ENCODE measurements at places on chromosomes 3 and 15.

GRCh38 chr3:171878461-171879225 is 35.5 kb downstream of the TMEM212 start:
- DNase-seq: no peak

GRCh38 chr3:110799271-110799670 is 272.3 kb upstream of the NECTIN3 start:
- no peak for DNase-seq

DNA sequence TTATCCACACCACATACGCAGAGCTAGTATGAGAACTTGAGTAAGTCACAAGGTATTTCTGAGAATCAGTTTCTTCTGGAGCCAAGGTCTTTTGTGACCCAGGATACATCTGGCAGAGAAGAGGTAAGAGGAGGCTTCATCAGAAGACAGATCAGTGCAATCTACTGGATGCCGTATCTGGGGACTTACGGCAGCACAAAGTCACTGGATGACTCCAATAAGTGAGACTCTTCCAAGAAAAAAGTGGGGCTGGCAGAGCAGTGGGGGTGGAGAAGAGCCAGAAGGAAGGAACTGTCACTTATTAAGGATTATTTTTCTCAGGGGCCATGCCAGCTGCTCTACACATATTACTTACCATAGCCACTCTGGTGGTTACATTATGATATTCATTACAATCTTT is 31.6 kb upstream of the UBXN7 start:
- DNase-seq: no peak

GRCh38 chr3:149494022-149494758 is 19.7 kb downstream of the TM4SF4 start:
- no peak for DNase-seq

GRCh38 chr15:45118131-45118588 is 4.0 kb downstream of the DUOXA2 start:
- peak; percentile 70 for DNase-seq

DNA sequence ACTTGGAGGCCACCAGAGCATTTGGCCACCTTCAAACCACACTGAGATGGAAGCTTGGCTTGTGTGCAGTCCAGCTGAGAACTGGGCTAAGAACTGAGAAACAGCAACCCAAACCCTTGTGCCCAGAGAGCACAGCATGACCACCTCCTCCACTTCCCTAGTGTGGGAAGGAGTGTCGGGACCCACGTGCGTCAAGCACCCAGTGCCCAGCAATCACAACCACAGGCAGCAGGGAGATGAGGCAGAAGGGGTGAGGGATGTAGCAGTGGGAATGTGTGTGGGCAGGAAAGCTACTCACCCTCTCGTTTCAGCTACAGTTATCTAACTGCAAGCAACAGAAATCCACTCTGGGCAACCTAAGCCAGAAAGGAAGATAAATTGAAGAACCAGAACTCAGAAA is 25.0 kb upstream of the RFTN1 start:
- DNase-seq: no peak

DNA sequence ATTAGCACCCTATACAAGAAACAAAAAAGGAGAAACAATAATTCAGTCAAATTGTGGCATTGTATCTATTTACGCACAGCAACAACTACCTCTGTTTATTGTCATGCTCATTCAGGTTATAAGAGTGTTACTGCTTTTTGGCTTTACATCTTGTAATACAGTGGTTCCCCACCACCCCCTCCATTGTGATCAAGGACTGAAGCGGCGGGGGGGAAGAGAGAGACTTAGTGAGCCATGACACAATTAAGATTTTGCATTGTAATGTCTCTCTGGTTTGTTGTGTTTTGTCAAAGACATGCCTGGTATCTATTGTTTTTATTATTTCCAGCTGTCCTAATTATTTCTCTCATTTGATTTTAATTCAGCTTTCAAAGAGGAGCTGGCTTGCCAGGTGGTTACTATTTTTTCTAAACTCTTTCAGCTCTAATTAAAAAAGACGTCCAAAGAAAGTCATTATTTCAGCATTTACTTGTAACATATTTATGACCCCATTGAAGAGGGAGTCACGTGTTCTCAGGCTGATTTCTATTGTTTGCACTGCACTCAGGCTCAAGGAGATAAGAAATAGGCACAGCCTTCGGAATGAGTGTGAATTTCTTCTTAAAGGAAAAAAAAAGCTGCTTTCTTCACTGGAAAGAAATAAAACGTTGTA is 234.4 kb upstream of the TBL1XR1 start:
- DNase-seq: no peak

GRCh38 chr3:36714343-36715086 is 49.8 kb downstream of the DCLK3 start:
- no peak for DNase-seq

DNA sequence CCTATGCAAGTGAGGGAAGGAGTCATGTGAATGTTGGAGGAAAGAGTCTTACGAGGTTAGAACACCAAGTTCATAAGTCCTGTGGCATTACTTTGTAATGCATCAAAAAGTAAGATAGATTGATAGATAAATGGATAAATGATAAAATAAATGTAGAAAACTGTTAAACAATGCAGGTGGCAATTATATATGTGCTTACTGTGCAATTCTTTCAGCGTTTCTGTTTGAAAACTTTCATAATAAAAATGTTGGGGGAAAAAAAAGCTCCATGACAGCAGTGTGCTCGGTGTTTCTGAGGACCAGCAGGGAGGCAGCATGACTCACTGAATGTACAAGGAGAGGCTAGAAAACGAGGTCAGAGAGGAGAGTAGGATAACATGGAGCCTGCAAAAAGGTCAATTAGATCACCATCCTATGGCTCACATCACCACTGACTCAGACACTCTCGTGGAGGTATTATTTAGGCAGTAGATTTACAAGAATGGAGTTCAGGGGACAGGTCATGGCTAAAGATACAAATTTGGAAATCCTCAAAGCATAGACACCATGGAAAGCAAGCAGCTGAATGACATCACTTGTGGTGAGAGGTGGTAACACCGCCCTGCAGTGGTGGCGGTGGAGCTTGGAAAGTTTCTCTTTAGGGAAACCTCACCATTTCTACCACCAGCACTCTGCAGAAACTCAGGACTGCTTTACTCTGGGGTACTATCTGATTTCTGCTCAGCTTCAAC is 219.8 kb downstream of the CTNNB1 start:
- no peak for DNase-seq

DNA sequence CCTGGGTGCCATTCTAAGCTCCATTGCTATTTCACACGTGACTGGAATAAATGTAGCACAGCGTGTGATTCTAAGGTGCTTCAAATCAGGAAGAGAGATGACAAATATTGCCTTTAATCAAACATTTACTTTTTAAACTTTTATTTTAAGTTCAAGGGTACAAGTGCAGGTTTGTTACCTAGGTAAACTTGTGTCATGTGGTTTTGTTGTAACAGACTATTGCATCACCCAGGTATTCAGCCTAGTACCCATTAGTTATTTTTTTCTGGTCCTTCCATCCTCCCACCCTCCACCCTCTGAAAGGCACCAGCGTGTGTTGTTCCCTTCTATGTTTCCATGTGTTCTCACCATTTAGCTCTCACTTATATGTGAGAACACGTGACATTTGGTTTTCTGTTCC is 510.8 kb downstream of the PLOD2 start:
- DNase-seq: no peak

- no peak for DNase-seq
These were observed 223.4 kb upstream of the CGNL1 start for GRCh38 chr15:57152666-57153539.

GRCh38 chr15:89359471-89360293 is 25.1 kb upstream of the POLG start:
- no peak for DNase-seq

- no peak for DNase-seq
These were observed 39.3 kb downstream of the ATP1B3 start for GRCh38 chr3:141915766-141916165.

- DNase-seq: no peak
These were observed 587.4 kb upstream of the KCNMB2 start for GRCh38 chr3:177948716-177949425.

DNA sequence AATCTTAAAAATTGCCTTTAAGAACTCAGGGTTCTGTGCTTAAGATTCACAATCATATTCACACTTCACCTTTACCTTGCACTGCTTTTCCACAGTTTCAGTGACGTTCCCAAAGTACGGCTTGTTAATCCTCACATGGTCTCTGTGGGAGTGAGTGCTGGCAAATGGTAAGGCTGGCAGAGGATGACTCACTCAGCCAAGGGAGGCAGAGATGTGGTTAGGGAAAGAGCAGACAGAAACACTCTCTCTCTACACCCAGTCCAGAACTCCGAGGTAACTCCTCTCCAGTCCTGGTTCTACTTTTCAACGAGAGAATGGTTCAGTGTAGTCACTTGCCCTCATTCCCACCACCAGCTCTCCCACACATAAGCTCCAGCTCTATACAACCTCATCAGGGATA is 33.1 kb downstream of the RASGRP1 start:
- no peak for DNase-seq

DNA sequence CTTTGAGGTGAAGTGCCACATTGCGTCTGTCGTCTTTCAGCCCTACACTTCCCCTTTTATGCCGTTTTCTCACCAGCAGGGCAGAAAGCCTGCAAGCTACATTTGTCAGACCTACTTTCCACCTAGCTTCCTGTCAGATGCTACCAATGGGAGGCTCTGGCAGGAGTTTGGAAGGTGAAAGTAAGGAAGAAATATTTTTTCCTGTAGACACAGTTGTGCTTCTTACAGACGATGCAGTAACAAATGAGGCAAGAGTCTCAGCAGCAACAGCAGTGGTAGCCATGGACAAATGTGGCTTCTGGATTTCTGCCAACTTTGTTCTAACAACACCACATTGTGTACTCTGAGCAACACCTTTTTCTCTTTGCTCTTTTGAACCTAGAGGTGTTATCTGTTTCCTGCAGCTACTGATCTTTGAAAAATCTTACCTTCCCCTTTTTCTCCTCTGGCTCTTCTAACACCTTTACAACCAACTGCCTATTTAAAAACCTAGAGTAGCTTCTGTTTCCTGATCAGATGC is 70.6 kb upstream of the STT3B start:
- no peak for DNase-seq

- peak; percentile 91 for DNase-seq
These were observed 37.5 kb downstream of the RYK start for GRCh38 chr3:134212967-134213665.

GRCh38 chr3:119759962-119760361 is 21.9 kb upstream of the NR1I2 start:
- no peak for DNase-seq

DNA sequence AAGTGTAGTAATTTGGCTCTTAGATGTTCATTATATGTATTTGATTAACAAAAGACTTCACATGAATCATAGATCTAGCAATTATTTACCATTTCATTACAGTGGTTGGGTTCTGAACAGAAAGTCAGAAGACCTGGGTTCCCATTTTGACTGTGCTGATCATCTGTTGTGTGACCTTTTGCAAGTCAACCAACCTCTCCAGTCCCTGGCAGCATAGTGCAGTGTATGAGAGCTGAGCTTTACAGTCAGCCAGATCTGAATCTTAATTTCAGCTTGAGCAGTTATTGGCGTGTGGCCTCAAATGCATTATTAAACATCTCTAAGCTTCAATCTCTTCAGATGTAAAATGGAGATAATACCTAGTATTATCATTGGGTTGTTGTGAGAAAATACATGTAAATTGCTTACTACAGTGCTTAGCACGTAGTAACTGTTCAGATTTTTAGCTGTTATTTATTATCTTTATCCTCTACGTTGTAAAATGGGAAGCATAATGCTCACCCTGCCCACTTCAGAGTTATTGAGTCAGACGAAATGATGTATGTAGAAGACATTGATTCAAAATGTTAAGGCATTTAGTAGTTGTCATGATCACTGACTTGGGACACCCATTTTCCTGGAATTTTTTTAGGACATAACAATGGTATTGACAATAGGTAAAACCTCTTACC is 104.0 kb downstream of the KLHL25 start:
- no peak for DNase-seq

DNA sequence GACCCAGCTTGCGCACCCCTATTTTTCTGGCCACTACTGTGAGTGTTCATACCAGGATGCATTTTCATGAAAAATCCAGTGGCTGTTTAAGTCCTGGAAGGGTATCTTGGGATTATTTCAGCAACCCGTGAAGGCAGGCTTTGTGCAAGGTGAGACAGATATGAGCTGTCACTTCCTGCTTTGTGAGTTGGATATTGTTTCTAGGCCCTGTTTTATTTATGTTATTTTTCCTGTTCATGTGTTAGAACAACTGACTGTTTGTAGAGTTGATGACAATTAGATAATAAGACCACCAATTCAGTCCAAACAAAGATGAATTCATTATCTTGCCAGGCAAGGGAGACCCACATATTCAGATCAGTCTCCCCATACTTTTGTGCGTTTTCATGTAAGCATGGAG is 42.5 kb downstream of the ZBTB38 start:
- DNase-seq: no peak

DNA sequence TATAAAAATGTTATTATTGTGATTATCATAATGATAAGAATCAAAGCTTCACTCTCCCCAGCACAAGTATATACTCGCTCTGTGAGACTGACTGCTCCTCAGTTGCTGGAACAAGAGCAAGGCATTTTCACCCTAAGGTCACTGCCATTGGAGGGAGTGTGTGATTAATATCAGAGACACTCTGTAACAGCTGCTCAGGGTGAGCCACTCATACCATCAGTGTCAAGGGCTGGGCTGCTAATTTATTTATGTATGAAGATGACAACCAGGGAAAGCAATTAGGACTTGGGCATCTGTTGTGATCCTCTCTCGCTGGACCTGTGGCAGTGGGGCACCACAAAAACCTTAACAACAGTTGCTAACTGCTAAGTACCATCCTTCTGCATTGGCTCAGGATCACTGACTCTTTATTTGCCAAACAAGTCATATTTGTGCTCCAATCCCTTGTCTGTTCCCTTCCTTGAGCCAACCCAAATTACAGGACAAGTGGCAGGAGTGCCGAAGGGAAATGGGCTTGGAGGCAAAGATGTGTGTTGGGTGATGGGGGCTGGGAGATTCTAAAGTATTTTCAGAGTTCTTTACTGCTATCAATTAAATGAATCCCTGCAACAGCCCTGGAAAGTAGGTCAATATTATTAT is 297.5 kb upstream of the STT3B start:
- DNase-seq: no peak

- DNase-seq: no peak
These were observed 89.1 kb downstream of the TPRG1 start for GRCh38 chr3:189260556-189261493.

DNA sequence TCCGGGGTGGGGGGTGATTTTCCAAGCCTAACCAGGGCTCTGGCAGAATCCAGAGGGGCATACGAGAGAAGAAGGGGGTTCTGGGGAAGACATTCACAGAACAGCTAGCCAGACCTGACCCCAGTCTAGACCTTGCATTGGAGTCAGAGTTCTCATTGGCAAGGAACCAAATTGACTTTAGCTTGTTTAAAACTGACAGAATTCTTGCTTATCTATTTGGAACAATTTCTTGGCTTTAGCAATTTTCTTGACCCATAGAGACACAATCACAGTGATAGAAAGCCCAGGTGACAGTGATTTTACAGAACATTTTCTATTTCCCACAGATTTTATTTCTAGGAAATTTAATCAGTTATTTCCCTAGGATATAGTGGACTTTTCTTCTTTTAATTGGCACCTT is 23.6 kb upstream of the ATP11B start:
- DNase-seq: no peak
